ENCODE measurements at places on chromosomes 6 and 20.

DNA sequence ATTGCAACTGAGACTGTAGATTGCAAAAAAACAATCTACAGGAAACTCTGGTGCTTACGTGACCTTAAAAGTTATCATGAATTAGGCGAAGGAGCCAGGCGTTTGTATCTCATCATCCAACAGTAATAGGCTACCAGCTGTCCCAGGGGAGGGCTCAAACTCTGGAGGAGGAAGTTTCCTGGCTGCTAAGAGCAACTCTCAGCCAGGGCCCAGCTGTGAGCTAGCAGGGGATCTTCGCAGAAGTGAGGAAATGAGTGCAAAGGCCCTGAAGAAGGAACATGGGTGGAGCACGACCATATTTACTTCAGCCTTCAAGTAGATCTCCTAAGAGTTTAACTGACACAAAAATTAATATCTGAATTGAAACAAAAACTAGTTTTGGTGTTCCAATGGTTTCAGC is 686.9 kb upstream of the MAP3K7 start:
- H3K27me3 ChIP-seq = no peaks in the 10 kb centered on the region
- H3K36me3 ChIP-seq = no peaks in the 10 kb centered on the region
- no peak overlapping the region for H3K4me3 ChIP-seq
- no peak for DNase-seq
- no peak overlapping the region for H3K27ac ChIP-seq

GRCh38 chr20:47349365-47350180 is 6.9 kb downstream of the ZMYND8 start:
- H3K4me3 ChIP-seq = no peak overlapping the region
- H3K4me1 ChIP-seq = peaks cover 5% of the 10 kb centered on the region
- no peak overlapping the region for H3K27ac ChIP-seq
- no peak for DNase-seq
- H3K36me3 ChIP-seq = peaks cover 28% of the 10 kb centered on the region

- DNase-seq = no peak
- H3K27me3 ChIP-seq = peaks cover 3% of the 10 kb centered on the region
- peaks cover 5% of the 10 kb centered on the region for H3K4me1 ChIP-seq
- H3K27ac ChIP-seq = no peak overlapping the region
- H3K4me3 ChIP-seq = no peak overlapping the region
Observed at GRCh38 chr6:101116337-101116736, 235.2 kb upstream of the ASCC3 start.

DNA sequence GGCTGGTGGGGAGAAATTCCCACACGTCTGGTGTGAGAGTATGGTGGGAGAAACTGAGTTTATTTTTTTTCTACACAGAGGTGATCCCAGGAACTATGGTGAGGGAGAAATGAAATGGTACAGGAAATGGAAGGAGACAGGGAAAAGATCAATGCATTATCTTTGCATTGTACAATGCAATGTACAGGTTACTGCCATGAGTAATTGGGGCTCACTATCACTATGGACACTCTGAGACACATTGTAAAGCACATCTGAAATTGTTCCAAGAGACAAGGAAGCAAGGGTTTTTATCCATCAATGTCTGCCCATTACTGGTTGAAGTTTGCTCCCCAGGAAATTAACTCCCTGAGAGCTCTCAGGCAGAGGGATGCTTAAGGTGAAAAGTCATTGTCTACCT is 21.7 kb upstream of the FAM184A start:
- H3K27me3 ChIP-seq = peaks cover 3% of the 10 kb centered on the region
- DNase-seq = no peak
- peaks cover 6% of the 10 kb centered on the region for H3K4me1 ChIP-seq
- H3K36me3 ChIP-seq = no peaks in the 10 kb centered on the region
- no peak overlapping the region for H3K4me3 ChIP-seq

DNA sequence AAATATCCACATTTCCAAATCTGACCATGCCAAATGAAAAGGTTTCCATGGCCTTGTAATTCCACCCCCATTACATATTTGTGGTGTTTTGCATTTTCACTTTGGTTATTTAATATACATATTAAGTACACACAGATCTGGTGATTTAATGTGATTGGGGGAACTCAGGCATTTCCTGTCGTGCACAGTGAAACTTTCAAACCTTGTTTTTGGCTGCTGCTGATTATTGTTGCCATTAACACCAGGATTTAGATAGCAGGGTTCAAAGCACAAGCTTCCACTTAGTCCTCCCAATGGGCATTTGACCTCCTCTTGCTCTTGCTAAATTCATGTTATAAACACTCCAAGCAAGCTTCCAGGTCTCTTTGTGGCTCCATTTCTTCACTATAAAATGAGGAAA is 166.5 kb downstream of the SOBP start:
- H3K27ac ChIP-seq = peak overlapping the region; percentile 95
- DNase-seq = no peak
- H3K36me3 ChIP-seq = peaks cover 55% of the 10 kb centered on the region
- H3K27me3 ChIP-seq = peaks cover 4% of the 10 kb centered on the region
- H3K4me1 ChIP-seq = peaks cover 92% of the 10 kb centered on the region

DNA sequence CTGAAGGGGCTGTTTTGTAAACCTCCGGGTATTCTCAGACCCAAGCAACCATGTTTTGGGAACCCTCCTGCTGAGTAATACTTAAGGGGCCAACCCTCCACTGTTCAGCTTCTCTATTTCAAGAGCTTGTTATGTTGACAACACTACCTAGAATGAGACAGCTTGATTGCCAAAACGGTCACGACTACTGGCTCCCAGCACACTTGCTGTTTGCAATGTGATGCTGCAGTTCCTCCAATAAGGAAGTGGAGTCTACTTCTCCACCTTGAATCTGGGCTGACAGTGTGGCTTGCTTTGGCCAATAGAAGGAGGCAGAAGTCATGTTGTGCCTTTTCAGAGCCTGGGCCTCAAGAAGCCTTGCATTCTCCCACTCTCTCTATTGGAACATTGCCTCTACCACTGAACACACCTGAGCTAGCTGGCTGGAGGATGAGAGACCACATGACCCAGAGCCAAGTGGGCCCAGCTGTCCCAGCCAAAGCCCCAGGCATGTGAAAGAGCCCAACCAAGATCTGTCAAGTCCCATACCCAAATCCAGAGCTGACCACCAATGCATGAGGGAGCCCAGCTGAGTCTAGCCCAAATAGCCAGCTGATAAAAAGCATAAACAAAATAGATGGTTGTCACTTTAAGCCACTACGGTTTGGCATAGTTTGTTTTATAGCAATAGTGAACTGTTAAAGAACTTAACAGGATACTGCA is 108.0 kb downstream of the PRND start:
- H3K4me3 ChIP-seq = no peak overlapping the region
- no peak overlapping the region for H3K27ac ChIP-seq
- H3K27me3 ChIP-seq = peaks cover 13% of the 10 kb centered on the region
- peaks cover 25% of the 10 kb centered on the region for H3K4me1 ChIP-seq
- DNase-seq = no peak

All from nephron progenitor cell (in vitro differentiated cells).